ENCODE measurements at places on chromosomes 2 and 18.

DNA sequence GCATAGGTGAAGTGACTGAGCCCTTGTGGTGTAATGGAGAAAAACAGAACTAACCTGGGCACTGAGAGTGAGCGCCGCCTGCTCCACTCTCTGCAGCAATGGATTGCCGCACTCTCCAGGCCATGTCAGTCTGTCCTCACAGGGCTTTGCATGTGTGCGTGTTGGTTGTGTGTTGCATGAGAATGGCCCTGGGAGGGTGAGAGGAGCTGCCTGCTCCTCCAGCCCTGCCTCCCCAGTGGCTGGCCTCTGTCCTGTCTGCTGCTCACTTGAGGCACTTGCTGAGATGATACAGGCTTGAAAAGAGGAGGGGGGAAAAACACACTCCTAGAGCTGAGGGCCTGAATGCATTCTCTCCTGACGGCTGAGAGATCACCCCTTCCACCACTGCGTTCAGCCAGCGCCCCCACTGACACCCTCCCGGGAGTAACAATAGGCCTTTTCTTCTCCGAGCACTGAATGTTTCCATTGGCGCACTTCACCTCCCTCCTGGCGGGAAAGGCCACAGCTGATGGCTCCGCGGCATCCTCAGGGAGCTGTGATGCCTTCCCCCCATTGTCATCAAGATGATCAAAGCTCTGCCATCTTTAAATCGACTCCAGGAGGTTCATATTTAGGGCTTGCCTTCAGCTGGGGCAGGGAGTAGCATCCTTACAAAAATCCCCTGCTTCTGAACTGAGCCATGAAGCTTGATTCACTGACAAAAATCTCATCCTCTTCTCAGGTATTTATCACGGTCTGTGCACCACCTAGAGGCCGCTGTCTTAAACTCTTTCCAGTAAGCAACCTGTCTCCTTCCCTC is 49.9 kb upstream of the DAPL1 start:
- DNase-seq: no peak

GRCh38 chr18:923144-923866 is 18.6 kb downstream of the ADCYAP1 start:
- DNase-seq: no peak

DNA sequence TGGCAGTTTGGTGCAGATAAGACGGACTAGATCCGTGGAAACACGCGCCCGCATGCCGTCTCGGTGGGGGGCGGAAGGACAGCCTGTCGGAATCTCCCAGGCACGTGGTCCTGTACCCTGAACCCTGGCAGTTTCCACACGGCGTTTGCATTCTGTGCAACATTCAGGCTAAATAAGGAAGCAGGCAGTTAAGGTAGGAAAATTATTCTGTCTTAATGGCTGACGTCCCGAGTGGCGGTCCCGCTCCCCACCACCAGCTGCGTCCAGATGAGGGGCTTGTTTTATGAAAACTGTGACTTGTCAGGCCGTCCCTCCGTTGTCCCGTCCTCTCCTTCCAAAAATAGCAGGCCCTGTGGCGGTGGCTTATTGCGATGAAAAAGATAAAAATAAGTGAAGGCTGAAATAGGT is 120.2 kb downstream of the NFATC1 start:
- no peak for DNase-seq

DNA sequence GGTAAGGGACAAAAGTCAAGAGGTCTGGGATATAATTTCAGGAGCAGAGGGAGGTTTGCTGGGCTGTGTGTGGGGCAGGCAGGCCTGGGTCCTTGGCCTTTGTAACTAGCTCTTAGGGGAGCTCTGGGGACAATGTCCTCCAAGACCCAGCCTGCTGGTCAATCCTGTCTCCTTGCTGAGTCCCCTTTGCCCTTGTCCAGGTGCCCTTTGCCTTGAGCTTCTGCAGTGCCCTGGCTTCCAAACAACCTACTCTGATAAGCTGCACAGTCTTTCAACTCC is 30.0 kb upstream of the REEP1 start:
- no peak for DNase-seq

GRCh38 chr18:25813110-25813509 is 277.3 kb downstream of the SS18 start:
- no peak for DNase-seq

- DNase-seq: no peak
These were observed 175.6 kb upstream of the ZFP36L2 start for GRCh38 chr2:43402002-43402401.

GRCh38 chr2:42909966-42910365 is 117.6 kb upstream of the HAAO start:
- no peak for DNase-seq

GRCh38 chr2:125593036-125593435 is 1062.9 kb upstream of the GYPC start:
- DNase-seq: no peak

- no peak for DNase-seq
These were observed 47.1 kb upstream of the ZFP36L2 start for GRCh38 chr2:43273529-43273928.

DNA sequence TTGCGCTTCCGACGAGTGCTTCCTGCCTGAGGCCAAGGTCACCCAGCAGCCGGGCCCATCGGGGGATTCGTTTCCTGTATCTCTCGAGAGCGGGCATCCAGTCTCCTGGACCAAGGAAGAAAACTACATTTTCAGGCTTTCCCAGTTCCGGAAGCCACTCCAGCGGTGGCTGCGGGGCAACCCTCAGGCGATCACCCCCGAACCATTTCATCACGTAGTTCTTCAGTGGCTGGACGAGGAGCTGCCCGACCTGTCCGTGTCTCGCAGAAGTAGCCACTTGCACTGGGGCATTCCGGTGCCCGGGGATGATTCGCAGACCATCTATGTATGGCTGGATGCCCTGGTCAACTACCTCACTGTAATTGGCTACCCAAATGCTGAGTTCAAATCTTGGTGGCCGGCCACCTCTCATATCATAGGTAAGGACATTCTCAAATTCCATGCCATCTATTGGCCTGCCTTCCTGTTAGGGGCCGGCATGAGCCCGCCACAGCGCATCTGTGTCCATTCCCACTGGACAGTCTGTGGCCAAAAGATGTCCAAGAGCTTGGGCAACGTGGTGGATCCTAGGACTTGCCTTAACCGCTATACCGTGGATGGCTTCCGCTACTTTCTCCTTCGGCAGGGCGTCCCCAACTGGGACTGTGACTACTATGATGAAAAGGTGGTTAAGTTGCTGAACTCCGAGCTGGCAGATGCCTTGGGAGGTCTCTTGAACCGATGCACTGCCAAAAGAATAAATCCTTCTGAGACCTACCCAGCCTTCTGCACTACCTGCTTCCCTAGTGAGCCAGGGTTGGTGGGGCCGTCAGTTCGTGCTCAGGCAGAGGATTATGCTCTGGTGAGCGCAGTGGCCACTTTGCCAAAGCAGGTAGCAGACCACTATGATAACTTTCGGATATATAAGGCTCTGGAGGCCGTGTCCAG is 1.0 kb downstream of the MARS2 start:
- DNase-seq: peak; percentile 3

- no peak for DNase-seq
These were observed 20.4 kb downstream of the CNOT11 start for GRCh38 chr2:101273056-101273455.

DNA sequence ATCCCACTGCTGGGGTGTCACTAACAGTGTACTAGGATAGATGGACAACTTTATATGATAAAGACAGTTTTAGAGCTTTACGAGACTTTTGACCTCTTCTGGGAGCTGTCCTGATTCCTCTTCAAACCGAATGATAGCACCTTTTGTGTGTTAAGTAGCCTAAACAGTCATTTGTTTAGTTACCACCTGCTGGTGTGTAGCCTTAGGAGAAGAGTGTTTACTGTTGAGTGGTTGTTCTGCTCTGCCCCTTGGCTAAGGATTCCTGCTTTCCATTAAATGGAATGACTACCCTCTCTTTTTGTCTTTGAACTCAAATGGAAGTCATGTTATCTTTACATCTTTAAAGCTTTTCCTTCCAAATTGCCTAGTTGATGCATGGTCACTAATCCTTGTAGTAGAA is 28.0 kb upstream of the MGAT5 start:
- no peak for DNase-seq

DNA sequence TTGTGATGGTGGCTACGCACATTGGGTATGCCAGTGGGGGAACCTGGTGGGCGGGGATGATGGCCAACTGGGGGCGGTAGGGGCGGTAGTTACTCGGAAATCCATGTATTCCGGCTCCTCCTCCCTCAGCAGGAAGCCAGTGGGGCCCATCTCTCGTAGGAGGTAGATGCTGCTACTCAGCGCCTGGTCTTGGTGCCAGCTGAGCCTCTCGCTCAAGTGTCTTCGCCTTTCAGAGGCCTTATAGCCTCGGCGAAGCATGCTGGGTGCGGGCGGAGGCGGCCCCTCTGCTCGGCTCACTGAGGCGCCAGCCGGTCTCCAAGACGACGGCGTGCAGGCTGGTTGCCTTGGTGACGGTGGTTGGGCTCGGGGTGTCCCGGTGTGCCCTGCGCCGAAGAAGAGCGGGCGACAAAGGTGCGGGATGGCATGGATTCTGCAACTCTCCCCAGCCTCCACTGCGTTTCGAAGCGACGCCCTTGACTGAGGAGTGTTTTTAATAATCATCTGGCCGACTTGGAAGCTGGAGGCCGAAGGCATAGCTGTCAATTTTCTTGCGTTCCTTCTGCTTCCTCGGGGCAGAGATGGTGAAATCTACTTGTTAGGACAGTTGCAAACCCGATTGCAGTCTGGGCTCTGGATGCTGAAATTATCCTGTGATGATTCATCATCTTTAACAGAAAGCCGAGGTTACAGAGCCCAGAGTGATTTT is at the start of gene ZSWIM2:
TSS of gene ZSWIM2 (minus strand) at position 298 of the 706 bp plus-strand sequence. CDS start at position 258, 40 bp downstream.
- no peak for DNase-seq

DNA sequence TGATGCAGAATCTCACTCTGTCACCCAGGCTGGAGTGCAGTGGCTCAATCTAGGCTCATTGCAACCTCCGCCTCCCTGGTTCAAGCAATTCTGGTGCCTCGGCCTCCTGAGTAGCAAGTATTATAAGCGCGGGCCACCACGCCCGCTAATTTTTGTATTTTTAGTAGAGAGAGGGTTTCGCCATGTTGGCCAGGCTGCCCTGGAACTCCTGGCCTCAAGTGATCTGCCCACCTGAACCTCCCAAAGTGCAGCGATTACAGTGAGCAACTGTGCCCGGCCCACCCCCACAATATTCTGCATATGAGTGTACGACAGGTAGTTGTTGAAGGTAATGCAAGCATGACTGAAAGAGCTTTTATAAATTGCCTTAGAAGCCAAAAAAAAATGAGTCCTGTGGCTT is 1.2 kb downstream of the WDR75 start:
- DNase-seq: no peak

DNA sequence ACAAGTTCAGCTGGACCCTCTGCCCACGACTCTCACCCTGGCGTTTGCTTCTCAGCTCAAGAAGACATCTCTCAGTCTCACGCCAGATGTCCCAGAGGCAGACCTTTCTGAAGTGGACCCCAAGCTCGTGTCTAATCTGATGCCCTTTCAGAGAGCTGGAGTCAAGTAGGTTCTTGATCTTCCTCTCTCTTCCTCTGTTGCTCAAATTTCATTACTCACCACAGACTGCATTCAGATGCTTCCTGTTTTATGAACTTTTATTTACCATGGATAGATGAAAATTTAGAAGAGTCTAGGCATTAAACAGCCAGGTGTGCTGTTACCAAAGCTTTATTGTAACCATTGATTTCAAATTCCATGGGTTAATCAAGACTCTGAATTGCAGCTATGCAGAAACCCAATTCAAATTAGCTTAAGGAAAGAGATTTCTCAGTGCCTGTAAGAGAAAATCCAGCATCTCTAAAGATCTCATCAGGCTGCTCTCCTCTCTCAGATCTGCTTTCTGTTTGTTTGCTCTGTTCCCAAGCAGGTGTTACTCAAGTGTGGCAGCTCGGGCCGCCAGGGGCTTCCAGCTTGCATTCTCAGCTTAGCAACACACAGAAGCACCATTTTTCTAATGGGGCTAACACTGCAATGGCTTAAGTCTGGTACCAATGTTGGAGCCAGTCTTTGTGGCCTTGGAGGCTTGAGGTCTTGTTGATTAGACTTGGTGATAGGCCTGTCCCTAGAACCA is 16.5 kb downstream of the SMARCAL1 start:
- DNase-seq: no peak

DNA sequence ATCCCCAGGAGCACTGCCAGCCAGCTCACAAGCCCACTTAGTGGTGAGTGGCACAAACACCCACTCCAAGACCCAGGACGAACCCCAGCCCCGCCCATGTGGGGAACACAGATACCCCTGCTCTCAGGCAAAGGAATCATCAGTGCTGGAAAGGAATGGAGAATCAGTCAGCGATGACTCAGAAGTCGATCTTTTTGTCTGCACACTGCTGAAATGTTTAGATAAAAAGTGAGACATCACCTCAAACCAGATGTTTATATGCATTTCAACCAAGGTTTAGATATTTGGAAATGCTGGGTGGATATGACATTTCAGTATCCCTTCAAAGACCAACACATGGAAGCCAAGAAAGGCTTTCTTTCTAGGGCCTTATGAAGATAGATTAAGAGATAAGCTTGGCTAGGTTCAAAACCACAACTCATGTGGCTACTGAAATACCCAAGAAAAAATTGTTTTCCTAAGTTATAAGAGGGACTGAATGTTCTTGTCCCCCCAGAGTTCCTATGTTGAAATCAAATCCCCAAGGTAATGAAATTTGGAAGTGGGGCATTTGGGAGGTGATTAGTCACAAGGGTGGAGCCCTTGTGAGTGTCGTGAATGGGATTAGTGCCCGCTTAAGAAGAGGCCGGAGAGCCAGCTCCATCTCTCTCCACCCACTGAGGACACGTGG is 43.7 kb downstream of the POU3F3 start:
- DNase-seq: no peak

DNA sequence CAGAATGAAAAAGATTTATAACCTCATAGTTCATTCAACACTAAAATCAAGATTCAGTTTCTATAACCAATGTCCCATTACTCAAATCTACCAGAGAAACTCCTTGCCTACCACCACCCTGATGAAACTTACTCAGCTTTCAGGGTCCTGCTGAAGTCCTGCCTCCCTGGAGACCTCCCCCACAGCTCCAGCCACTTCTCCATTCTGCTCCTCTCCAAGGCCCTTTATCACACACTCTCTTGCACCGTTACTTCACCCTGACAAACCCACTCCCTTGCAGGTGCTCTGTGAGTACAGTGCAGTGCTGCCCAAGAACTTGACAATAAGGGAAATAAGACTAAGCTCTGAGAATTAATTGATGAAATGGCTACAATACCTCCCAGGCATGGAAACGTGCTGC is 83.5 kb upstream of the CDCA7 start:
- no peak for DNase-seq
